ENCODE measurements at places on chromosomes 1 and 21.

DNA sequence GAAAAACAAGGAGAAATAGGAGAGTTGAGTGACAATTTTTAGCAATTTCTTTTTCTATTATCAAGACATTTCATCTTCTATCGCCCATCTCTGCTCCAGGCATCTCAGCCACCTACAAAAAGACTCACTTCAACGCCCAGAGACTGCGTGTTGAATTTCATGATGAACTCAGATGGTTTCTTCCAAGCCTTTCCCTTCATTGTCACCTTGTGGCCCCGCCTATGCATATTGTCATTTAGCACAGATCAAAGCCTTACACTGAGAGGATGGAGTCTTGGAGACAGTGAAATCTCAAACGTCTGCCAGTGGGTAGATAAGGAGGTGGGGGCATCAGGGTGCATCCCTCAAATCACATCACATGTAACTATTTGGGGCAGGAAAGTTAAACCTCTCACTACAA is 319.4 kb downstream of the SIPA1L2 start:
- H3K4me1 ChIP-seq = no peaks in the 10 kb centered on the region
- H3K27me3 ChIP-seq = no peaks in the 10 kb centered on the region
- no peak overlapping the region for H3K27ac ChIP-seq
- no peaks in the 10 kb centered on the region for H3K36me3 ChIP-seq
- H3K4me3 ChIP-seq = no peak overlapping the region

DNA sequence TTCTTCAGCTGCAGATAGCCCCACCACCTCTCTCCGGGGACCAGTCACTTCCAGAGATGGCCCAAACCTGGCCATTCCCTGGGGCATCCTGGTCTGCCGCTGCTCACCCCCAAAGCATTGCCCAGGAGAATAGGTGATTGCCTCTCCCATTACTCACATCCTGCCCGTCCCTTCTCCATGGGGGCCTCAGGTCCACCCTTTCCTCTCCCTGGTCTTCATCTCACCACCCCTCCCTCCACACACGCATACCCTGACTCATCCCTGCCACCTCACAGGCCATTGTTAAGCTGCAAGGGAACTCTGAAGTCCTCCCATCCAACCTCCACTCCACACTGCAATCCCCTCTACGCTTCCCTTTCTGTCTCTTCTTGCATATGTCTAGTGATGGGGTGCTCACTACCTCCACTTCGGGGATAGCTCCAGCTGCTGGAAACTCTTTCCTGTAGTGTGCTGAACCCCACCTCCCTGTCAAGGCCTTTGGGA is at the start of gene PLEKHG5:
Gene PLEKHG5 (minus strand): TSS at position 188 of the 483 bp plus-strand sequence. CDS start 14,096 bp downstream, outside the sequence.
- H3K36me3 ChIP-seq = no peaks in the 10 kb centered on the region
- DNase-seq = no peak
- H3K4me1 ChIP-seq = no peaks in the 10 kb centered on the region
- H3K27ac ChIP-seq = no peak within 1 kb of the TSS
- no peaks in the 10 kb centered on the region for H3K27me3 ChIP-seq

DNA sequence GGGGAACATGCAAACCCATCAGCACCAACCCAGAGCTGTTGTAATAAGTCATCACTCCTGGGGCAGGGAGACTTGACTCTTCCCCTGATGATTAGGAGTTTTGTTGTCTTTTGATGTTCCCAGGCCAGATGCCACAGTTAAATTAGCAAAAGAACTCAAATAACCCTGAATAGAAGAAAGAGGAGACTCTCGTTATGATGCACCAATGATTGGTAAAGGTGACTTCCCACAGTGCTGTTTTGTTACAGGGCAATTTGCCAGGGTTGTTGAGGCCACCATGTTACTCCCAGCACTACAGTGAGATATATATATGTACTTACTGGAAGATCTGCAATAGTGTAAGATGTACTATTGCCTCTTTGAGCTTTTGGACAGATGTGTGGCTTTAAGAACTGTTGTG is 24.3 kb upstream of the RCAN1 start:
- no peaks in the 10 kb centered on the region for H3K27me3 ChIP-seq
- H3K4me1 ChIP-seq = no peaks in the 10 kb centered on the region
- no peak for DNase-seq
- H3K36me3 ChIP-seq = no peaks in the 10 kb centered on the region

GRCh38 chr1:9909234-9910046 is 629 bp downstream of the CTNNBIP1 start:
- no peaks in the 10 kb centered on the region for H3K4me1 ChIP-seq
- peak overlapping the region; percentile 90 for H3K4me3 ChIP-seq
- no peak overlapping the region for H3K27ac ChIP-seq
- no peaks in the 10 kb centered on the region for H3K36me3 ChIP-seq
- peak; percentile 82 for DNase-seq
- no peaks in the 10 kb centered on the region for H3K27me3 ChIP-seq

DNA sequence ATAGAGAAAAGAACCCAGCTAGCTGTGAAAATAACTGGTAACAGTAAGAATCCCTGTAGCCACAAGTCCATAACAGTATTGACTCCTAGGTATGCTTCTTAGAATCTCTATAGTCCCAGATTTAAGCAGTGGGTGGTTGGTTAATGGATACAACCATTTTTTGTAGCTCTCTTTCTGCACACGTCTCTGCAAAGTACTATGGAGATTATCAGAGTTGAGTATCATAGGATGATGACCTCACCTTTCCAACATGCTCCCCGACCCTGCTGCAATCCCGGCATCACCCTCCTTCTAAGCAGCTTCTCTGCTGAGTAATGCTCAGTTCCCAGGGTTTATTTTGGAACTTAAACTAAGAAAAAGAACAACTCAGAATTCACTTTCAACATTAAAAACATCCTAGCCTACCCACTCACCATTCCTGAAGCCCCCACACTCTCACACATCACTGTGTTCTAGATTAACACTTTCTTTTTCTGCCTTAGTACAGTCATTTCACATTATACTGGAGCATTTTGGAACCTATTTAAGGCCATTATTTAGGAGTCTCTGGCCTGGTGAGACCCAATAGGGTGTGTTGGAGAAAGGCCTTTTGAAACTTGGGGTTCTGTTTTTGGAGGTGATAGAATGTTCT is 2.7 kb downstream of the MLLT11 start:
- no peak for DNase-seq
- H3K27ac ChIP-seq = peak overlapping the region; percentile 73
- H3K27me3 ChIP-seq = no peaks in the 10 kb centered on the region
- no peaks in the 10 kb centered on the region for H3K4me1 ChIP-seq

DNA sequence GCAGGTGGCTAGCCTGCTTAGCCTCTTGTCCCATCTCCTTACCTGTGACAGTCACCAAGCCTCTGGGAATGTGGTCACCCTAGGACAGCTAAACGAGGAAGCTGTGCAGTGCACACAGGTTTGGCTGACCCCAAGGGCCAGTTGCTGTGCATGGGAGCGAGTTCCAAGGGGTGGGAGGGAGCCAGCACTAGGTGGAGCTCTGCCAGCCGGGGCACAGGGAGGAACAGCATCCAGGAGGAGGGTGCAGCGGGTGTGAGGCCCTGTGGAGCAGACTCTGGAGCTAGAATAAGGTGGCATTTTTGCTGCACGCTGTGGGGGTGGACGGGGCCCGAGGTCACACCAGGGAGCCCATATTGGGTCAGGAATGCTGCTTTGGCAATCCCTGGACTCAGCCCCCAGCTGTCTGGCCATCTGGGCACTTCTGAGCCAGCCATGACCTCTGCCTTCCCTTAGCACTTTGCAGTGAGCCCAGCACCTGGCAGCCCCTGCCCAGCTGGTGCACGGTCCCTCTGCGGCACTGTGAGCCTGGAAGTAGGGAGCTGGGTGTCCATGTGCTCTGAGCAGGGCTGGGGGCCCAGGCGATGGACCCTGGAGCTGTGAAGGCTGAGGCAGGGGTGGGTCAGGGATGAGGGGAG is 8.7 kb downstream of the PDXK start:
- no peak overlapping the region for H3K4me3 ChIP-seq
- peak; percentile 77 for DNase-seq
- H3K4me1 ChIP-seq = no peaks in the 10 kb centered on the region
- peak overlapping the region; percentile 70 for H3K27ac ChIP-seq

GRCh38 chr1:59290193-59290949 is 6.5 kb upstream of the FGGY start:
- no peak overlapping the region for H3K27ac ChIP-seq
- DNase-seq = peak; percentile 56
- no peaks in the 10 kb centered on the region for H3K27me3 ChIP-seq
- H3K4me3 ChIP-seq = no peak overlapping the region
- H3K4me1 ChIP-seq = no peaks in the 10 kb centered on the region
- H3K36me3 ChIP-seq = no peaks in the 10 kb centered on the region

- H3K36me3 ChIP-seq = no peaks in the 10 kb centered on the region
- DNase-seq = no peak
- H3K4me1 ChIP-seq = no peaks in the 10 kb centered on the region
- no peak overlapping the region for H3K27ac ChIP-seq
These were observed 13.6 kb upstream of the GPR137B start for GRCh38 chr1:236128646-236129178.

DNA sequence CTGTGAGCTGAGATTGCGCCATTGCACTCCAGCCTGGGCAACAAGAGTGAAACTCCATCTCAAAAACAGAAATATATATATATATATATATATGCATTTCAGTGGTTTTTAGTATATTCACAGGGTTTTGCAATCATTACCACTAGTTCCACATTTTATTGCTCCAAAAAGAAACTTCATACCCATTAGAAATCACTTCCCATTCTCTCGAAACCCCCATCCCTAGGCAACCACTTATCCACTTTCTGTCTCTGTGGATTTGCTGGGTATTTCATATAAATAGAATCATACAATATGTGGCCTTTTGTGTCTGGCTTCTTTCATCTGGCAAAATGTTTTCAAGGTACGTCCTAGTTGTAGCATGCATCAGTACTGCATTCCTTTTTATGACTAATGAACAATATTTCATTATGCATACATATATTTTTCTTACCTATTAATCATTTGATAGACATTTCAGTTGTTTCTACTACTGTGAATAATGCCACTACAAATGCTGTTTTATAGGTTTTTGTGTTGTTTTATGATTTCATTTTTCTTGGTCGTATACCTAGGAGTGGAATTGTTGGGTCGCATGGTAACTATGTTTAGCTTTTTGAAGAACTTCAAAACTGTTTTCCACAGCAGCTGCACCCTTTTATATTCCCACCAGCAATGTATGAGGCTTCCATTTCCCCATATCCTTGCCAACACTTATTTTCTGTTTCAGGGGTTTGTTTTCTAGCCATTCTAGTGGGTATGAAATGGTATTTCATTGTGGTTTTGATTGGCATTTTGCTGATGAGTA is 95.9 kb downstream of the PHTF1 start:
- no peaks in the 10 kb centered on the region for H3K4me1 ChIP-seq
- H3K27ac ChIP-seq = no peak overlapping the region
- no peaks in the 10 kb centered on the region for H3K36me3 ChIP-seq
- H3K4me3 ChIP-seq = no peak overlapping the region

DNA sequence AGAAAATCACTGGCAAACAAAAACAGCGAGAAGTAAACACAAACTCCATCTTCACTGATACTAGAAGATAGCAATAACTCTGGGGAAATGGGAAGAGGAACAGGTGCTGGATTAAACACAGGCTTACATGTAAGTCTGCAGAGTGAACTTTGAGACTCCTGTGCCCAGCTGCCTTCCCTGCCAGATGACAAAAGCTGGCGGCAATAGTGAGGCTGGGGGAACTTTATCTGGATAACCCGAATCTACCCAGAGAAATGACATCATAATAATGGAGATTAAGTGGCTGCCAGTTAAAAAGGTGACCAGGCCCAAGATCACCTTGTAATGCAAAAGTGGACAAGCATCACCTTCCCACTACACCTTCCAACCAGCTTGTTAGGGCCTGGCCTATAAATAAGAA is 184.5 kb downstream of the CHRM3 start:
- no peaks in the 10 kb centered on the region for H3K27me3 ChIP-seq
- no peaks in the 10 kb centered on the region for H3K4me1 ChIP-seq
- H3K36me3 ChIP-seq = no peaks in the 10 kb centered on the region
- no peak overlapping the region for H3K4me3 ChIP-seq
- H3K27ac ChIP-seq = no peak overlapping the region

DNA sequence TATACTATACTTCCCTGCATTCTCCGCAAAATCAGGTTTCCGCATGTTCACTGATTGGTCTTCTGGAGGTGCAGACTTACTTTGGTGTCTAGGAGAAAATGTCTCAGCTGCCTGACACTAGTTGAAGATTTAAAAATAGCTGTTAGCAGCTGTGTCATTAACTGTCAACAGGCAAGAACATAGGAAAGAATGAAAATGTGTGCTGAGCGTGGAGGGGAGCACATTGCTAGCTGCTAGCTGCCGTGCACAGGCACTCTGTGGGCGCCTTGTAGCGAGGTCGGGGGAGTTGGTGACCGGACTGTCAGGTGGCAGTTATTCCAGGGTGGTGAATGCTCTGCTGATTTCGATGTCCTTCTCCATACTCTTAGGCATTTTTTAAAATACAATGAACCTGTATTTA is 5.2 kb downstream of the FAAH start:
- no peaks in the 10 kb centered on the region for H3K4me1 ChIP-seq
- H3K4me3 ChIP-seq = no peak overlapping the region
- H3K27ac ChIP-seq = no peak overlapping the region
- DNase-seq = no peak
- H3K27me3 ChIP-seq = no peaks in the 10 kb centered on the region

- no peak for DNase-seq
- no peaks in the 10 kb centered on the region for H3K27me3 ChIP-seq
- no peaks in the 10 kb centered on the region for H3K4me1 ChIP-seq
- H3K4me3 ChIP-seq = no peak overlapping the region
- no peaks in the 10 kb centered on the region for H3K36me3 ChIP-seq
These were observed 40.4 kb upstream of the ZSWIM5 start for GRCh38 chr1:45246760-45247159.

GRCh38 chr1:147341246-147341645 is 98.8 kb downstream of the CHD1L start:
- H3K4me3 ChIP-seq = no peak overlapping the region
- H3K27me3 ChIP-seq = no peaks in the 10 kb centered on the region
- H3K4me1 ChIP-seq = no peaks in the 10 kb centered on the region
- H3K36me3 ChIP-seq = no peaks in the 10 kb centered on the region
- no peak overlapping the region for H3K27ac ChIP-seq
- DNase-seq = no peak

DNA sequence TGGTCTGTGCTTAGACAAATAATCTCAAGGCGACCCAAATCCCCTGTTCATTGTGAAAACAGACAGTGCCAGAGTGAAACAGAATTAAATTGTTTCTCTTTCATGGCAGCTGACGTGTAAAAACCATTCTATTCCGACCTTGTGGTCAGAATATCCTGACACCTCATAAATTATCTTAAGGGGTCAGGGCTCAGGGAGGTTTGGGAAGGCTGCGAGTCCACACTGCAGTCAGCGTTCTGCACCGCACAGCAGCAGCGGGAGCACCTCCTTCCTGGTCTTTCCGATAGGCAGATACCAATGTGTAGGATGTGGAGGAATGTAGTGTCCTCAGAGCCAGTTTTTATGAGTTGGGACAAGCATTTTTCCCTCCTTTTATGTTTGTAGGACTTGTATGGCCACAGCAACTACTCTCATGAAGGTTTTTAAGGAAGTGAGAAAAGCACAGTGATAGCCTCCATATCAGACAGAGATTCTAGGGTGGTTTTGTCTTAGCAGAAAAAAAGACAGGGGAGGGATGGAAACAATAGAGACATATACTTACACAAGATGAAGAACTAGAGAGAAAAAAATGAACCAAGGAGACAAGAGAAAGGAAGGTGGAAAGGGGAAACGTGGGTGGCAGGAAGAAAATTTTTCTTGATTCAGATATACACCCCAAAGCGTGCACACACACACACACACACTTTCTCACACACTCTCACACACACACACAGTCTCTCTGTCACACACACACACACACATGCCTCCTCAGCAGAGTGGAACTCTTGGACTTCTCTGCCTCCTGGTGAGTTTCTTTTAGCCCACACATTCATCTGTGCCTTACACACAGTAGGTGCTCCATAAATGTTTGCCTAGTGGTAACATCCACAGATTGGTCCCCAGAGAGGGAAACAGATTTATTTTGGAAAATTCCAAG is 68.6 kb downstream of the NTMT2 start:
- peak; percentile 53 for DNase-seq
- H3K4me3 ChIP-seq = no peak overlapping the region
- peaks cover 8% of the 10 kb centered on the region for H3K4me1 ChIP-seq
- H3K27ac ChIP-seq = peak overlapping the region; percentile 88

- no peak overlapping the region for H3K4me3 ChIP-seq
- no peak overlapping the region for H3K27ac ChIP-seq
These were observed 9.1 kb downstream of the CC2D1B start for GRCh38 chr1:52356818-52357355.

All from aorta (tissue), 5 donors.